Panc1 (cell line): ENCODE measurements at places on chromosomes 6 and 20.

DNA sequence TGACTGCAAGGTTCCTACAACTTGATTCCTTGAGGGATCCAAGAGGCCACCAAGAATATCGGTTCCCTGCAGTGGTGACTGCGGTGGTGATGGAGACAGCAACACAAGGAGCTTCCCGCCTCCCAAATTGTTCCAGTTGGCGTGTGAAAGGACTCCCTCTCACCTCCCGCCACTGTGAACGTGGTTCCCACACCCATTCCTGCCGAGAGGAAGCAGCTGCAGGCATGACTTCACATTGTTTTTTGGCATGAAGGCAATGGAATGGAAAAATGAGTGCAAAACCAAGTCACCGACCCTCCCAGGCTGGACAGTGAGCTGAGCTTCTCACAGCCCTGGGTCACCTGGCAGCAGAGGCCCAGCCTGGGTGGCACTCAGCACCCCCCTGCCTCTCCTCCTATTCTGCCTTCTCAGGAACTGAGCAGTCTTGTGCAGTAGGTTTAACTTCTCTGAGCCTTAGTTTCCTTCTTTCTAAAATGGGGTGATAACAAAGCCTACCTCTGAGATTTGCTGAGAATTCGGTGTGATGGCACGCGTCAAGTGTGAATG lies 75.0 kb downstream of the CNKSR3 start:
- DNase-seq = no peak

GRCh38 chr6:130890521-130890971 lies 63.3 kb downstream of the SMLR1 start:
- no peak for DNase-seq

DNA sequence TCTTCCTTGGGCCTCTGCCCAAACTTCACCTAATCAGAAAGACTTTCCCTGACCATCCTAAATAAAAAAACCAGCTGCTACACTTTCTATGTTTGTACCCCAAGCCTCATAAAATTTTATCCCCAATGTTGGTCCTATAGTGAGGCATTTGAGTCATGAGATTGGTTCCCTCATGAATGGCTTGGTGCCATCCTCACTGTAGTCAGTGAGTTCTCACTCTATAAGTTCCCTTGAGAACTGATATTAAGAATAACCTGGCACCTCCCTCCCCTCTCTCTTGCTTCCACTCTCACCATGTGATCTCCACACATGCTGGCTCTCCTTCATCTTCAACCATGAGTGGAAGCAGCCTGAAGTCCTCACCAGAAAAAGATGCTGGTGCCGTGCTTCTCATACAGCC lies 316.9 kb upstream of the PRDM1 start:
- no peak for DNase-seq

DNA sequence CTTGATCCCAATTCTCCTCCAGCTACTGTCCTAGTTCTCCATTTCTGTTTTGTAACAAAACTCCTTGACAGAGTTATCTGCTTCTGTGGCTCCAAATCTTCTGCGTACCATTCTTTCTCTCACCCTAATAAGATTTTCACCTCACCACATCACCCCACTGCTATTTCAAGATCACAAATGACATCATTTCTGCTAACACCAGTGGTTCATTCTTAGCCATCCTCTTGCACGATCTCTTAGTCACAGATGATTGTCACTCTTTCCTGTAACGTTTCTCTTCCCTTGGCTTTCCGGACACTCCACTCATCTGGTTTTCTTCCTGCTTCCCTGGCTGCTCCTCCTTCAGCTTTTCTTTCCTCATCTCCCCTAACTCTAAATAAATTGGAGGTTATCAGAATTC lies 56.8 kb upstream of the FABP7 start:
- no peak for DNase-seq

DNA sequence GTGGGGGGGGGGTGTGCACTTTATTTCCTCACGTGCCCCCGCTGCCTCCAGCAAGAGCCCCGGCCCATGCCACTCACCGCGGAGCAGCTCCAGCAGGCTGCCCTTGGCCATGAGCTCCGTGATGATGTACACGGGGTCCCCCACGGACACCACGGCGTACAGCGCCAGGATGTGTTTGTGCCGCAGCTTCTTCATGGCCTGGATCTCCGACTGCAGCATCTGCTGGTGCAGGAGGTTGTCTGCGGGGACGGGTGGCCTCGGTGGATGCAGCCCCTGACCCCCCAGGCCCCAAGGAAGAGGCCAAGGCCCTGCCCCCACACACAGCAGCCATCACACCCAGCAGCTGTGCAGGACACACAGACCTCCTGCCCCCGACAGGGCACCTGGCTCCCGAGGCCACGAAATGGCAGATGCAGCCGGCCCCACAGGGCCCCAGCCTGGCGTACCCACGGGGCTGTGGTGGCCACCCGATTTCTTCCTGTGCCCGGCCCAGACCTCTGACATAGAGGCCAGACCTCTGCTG lies 4.7 kb downstream of the PTK6 start:
- no peak for DNase-seq

DNA sequence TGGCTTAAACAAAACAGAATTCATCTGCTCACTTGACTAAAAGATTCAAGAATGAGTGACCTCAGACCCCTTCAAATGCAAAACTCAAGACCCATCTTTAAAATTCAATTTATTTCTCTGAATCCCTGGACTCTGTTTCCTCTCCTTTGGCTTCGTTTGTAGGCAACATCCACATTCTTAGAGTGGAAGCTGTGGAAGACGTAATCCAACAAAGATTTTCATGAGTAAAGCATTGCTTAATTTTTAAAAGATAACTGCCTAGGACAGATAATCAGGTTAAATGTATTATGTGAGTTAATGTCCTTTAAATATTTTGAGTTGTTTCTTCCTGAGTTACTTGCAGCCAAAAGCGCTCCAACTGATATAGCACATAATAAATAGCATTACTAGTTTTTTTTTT lies 164.5 kb downstream of the ZMYND8 start:
- no peak for DNase-seq

DNA sequence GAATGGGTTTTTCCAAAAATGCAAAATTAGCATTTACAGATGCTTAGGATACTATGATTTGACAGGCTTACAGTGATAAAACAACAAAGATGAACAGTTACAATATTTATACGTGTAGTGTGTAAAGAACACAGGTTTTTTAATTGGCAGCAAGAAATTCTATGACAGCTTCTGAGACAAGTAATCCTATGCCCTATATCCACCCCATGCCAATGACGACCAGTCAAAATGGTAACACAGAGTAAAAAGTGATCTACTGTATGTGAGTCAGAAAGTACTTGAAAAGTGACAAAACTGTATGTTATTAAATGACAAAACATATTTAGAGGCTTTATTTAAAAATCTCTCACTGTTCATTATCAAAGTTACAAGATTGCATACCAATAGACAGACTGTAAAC lies 99.5 kb downstream of the PRDM1 start:
- no peak for DNase-seq
